ENCODE measurements at places on chromosomes 5 and 9. TPM values are rescaled to one million over a fixed set of nuclear protein-coding genes. Genes with fewer than 3 reads are reported as not detected.

The SPATA31C1 gene
- total RNA-seq, result not detected

GRCh38 chr9:6575324-6576034, 70.0 kb downstream of the GLDC start:
- DNase-seq, result no peak

DNA sequence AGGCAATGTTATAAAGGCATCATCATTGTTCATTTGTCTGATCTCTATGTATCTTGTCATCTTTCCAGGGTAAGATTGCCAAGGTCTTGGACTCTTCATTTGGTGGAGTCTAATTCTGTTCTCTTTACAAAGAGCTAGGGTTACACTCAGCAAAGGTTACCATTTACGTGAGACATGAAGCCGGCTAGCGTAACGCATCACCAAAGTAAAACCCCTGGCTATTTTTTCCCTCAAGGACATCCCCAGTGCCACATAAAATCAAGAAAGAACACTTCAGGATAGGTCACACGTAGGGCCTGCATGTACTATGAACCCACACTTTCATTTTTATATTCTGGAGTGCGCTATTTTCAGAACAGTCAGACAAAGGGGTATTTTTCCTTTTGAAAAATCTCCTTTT, 20.0 kb upstream of the MYOT start:
- DNase-seq, result no peak

The IGFBPL1 gene
- total RNA-seq, result 0.36 TPM

DNA sequence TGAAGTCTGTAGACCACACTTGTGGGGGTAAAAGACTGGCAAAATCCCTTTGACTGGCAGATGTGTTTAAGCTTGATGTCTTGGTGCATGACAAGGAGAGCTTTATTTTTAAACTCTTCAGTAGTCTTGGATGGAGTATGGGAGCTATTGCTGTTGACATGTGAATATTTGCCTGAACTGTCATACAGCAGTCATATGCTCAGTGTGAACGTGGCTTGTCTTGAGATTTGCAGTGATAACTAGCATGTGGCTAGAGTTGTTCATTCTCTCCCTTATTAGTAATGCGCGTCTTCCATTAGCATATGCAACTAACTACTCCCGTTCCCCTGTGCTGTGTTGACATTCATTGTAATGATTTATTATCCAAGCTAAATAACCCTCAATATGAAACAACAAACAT, 523.6 kb upstream of the WWC1 start:
- DNase-seq, result no peak

GRCh38 chr9:114122136-114123027, 23.3 kb upstream of the KIF12 start:
- DNase-seq, result peak; percentile 79

The LRRC14B gene
- total RNA-seq, result under 0.01 TPM

- peak; percentile 74 for DNase-seq
Measured at GRCh38 chr5:127705120-127705892, 2.1 kb downstream of the CCDC192 start.

GRCh38 chr5:157915638-157916037, 56.7 kb upstream of the CLINT1 start:
- DNase-seq, result peak; percentile 15

GRCh38 chr9:113359385-113359784, 10.0 kb downstream of the BSPRY start:
- no peak for DNase-seq

DNA sequence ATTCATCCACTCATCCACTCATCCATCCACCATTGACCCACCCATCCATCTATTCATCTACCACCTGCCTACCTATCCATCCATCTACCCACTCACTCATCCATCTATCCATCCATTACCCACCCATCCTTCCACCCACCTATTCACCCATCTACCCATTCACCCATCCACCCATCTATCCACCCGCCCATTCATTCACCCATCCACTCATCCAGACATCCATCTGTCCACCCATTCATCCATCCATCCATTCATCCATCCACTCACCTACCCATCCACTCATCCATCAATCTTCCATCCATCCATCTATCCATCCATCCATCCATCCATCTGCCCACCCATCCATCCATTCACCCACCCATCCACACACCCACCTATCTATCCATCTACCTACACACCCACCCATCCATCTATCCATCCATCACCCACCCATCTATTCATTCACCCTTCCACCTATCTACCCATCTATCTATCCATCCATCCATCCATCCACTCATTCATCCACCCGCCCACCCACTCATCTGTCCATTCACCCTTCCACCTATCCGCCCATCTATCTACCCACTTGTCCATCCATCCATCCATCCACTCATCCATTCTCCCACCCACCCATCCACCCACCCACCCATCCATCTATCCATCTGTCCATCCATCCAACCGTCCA, 23.2 kb downstream of the PSAT1 start:
- DNase-seq, result no peak

DNA sequence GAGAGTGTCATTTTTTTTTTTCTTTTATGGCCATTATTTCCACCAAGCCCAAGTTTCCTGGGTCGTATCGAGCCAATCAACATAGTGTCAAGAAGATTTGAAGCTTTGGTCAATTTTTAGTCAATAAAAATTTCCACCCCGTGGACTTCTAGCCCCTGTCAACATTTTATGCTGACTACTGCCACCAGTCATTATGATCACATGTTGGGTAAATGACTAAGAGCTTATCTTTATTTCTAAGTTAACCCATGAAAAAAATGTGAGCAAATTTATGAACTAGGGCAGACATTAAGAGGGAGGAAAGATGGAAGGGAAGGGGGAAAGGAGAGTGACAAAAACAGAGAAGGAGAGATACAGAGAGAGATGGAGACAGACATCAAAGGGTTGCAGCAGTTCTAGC, 143.5 kb upstream of the ALDH1B1 start:
- DNase-seq, result no peak

- DNase-seq, result no peak
Measured at GRCh38 chr5:159449925-159450324, 119.6 kb upstream of the IL12B start.

GRCh38 chr9:130658893-130659698, 5.3 kb upstream of the PRDM12 start:
- peak; percentile 73 for DNase-seq

GRCh38 chr5:113330533-113331208, 104.1 kb downstream of the TSSK1B start:
- DNase-seq, result no peak

The FOXE1 gene
- not detected for total RNA-seq

GRCh38 chr5:130692770-130693169, 472.3 kb downstream of the HINT1 start:
- no peak for DNase-seq

- no peak for DNase-seq
Measured at GRCh38 chr5:114726131-114726530, 364.3 kb downstream of the KCNN2 start.

- no peak for DNase-seq
Measured at GRCh38 chr9:12640016-12640587, 53.1 kb upstream of the TYRP1 start.

DNA sequence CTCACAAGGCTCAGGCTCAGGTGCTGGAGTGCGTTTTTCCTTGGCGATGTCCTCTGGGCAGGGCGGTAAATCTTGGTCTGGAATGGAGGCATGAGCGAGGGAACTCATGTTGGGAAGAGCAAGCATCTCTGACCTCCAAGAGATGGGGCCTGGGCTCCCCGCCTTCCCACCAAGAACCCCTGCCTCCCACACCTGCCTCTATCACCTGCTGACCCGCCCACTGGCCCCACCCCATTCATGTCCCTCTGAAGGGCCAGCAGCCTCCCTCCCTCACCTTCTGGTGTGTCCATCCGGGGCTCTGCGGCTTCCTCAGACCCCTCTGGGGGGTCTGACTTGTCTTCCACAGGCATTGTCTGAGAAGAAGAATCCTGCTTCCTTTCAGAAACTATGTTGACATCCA, 10.9 kb downstream of the CIZ1 start:
- peak; percentile 48 for DNase-seq

DNA sequence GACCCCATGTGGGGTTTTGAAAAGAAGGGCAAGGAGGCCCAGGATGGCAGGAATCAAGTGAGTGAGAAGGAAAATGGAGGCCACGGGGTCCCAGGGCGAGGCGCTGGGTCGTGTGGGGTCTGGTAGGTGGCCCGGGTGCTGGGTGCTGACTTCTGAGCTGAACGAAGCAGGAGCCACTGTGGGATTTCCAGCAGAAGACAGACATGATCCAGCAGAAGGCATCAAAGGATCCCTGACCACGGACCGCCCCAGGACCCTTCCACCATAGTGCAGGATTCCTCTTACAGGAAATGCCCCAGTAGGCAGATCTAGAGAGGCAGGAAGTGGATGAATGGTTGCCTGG, 106.7 kb downstream of the ADAMTS2 start:
- peak; percentile 45 for DNase-seq

DNA sequence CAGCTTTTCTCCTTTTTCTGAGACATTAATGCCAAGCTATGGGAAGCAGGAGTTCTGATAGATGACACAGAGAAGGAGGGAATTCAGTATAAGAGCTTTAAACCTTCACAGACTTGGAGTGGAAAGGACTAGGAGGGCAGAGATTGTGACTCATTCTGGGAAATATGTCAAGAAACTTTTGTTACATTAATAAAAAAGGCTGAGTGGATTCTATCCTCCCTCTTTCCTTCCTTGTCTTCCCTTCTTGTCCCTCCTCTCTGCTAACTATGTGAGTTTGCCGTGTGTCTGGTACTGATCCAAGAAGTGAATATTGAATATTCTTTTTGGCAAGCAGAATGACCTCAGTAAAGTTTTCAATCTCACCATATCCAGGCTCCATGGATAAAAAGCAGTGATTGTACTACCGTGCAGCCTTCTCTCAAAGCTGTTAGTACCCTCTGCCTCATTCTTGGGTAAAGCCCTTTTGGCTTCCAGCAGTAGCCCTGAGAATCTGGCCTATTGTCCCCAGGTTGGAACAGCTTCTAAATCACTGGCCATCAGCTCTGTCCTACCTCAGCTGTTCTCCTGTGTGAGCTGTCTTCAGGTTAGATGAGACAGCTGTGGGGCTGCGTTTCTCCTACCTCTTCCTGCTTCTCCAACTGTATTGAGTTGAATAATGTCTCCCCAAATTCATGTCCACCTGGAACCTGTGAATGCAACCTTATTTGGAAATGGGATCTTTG, 73.9 kb downstream of the ATG10 start:
- peak; percentile 89 for DNase-seq

The SLC36A3 gene
- not detected for total RNA-seq
